ENCODE measurements at places on chromosomes 12 and 14. TPM values are rescaled to one million over a fixed set of nuclear protein-coding genes. Genes with fewer than 3 reads are reported as not detected.

Gene RTL1
- total RNA-seq, result not detected

Gene TMEM30B
- total RNA-seq, result 10.5 TPM

- DNase-seq, result no peak
Measured at GRCh38 chr12:128698301-128698972, 125.3 kb downstream of the SLC15A4 start.

DNA sequence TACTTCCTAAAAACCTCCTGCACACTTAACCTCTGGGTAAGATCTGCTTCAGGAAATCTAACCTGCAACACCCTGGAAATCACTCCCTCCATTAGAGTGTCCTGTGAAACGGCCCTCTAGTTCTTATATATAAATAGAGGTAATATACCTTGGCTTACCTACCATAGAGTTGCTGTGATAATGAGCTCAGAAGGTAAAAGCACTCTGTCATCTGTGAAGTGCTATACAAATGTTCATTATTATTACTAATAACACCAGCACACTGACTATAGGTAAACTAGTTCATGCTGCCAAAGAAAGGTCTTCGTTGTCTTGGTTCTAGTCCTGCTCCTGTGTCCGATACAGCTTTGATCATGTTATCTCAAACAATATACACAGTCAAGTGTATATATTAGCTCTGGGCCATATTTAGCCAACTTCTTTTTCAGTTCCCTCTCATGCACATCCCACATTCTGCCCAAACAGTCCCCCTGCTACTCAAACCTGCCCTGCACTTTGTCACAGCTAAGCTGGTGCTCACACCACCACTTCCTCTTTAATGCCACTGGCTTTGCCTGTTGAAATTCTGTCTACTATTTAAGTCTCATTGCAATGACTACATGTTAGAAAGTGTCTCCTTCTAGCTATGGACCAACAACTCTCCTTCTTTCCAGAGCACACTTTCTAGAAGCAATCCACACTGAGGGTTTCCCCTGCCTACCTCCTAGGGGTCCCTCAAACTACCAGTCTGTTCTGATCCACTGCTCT, 5.1 kb downstream of the E2F7 start:
- DNase-seq, result no peak

DNA sequence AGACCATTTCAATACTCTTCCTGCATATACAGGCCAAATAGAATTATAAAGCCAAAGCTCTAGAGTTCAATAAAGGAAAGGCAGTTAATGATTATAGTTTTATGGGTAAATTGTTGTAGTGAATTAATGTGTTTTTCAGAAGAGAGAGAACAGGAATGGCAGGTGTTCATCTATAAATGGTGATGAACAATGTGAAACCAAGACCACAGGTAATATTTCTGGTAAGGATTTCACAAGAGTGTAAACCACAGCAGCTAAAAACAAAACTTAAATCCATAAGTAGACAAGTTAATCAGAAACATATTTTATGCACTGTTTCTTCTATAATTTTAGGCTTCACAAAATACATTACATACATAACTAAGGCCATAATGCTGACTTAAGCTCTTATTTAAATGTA, 204.4 kb downstream of the SYT1 start:
- DNase-seq, result no peak

Gene NFE2
- 0.68 TPM for total RNA-seq

Gene GPD1
- total RNA-seq, result 129 TPM

Gene FOXG1
- not detected for total RNA-seq

- DNase-seq, result no peak
Measured at GRCh38 chr12:1573960-1574864, 20.2 kb downstream of the FBXL14 start.

- no peak for DNase-seq
Measured at GRCh38 chr12:8508910-8509841, 4.1 kb upstream of the CLEC4D start.

Gene SDR9C7
- not detected for total RNA-seq

DNA sequence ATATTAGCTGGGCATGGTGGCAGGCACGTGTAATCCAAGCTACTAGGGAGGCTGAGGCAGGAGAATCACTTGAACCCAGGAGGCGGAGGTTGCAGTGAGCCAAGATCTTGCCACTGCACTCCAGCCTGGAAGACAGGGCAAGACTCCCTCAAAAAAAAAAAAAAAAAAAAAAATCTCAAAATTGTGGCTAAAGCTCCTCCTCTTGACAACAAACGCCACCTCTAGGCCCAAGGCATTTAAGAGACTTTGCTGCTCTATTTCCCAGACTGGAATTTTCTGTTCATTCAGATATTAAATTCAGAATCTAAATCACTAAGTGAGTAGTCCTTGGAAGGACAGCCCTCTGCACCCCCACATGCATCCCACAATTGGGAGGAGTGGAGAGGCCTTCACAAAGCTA, 1.4 kb downstream of the ZFYVE1 start:
- no peak for DNase-seq

DNA sequence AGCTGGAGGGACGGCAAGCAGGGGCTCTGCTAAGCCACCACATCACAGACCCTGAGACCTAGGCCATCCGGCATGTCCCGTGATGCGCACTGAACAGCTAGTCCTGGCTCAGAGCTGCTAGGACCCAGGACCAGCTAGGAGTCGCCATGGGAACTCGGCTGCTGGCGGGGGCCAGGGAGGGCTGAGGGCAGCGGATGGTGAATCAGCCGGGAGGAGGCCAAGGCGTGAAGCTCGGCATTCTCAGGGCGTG, 5.1 kb downstream of the AHNAK2 start:
- no peak for DNase-seq

DNA sequence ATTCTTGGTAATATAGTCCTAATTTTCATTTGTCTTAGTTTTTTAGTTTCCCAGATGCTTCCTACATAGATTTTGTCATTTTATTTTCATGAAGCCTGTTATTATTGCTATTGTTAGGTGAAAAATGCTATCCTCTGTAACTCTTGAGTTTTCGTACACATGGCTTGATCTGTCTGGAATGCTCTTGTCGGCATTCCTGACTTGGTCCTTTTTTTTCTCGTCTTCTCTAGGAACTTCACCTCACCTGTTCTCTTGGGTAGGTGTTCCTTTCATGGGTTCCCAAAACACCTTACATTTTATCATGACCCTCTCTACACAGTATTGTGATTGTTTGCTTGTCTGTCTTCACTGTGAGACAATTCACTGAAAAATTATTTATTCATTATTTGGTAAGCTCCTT, 267.4 kb downstream of the TMTC2 start:
- no peak for DNase-seq

- no peak for DNase-seq
Measured at GRCh38 chr12:10709808-10710207, 13.3 kb downstream of the YBX3 start.

DNA sequence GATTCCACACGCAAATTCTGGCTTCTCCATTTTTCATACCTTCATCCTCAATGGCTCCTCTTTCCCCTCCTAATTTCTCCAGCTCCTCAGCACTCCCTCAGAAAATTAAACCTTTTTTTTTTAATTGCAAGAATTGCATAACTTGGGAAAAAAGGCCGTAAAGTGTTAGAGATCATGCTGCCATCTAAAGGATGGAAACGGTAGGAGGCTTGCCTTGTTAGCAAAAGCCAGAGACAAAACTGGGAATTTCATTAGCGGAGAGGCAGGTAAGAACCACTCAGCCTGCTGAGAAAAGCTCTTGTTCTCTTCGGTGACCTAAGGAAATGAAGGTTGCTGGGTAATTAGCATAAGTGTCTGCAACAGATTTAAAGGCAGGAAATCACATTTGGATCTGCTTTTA, 204.3 kb downstream of the AEBP2 start:
- DNase-seq, result no peak

All from left lobe of liver (tissue), 2 donors.